ENCODE measurements at places on chromosomes 16 and 17. TPM values are rescaled to one million over a fixed set of nuclear protein-coding genes. Genes with fewer than 3 reads are reported as not detected.
A peak's percentile ranks its signal among the peaks of the same experiment; 100 is the strongest.

DNA sequence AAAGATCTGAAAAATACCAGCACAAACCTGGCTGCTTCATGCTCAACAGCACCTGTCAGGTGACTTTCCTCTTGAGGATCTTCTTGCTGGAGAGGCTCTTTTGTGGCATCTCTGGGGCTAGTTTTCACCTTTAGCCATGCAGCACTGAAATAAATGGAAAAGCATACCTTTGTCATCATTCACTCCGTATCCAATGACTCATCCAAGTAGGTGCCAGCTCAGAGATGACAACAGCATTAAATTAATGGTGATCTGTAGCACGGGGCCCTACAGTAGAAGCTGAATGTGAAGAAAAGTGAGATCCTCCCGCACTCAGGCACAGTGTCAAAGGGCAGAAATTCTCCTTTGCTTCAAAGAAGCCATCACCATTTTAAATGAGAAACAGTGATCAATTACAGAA lies 32.2 kb downstream of the KIAA0753 start:
- DNase-seq = no peak
- H3K27me3 ChIP-seq = no peaks in the 10 kb centered on the region
- no peaks in the 10 kb centered on the region for H3K4me1 ChIP-seq
- no peak overlapping the region for H3K4me3 ChIP-seq
- no peak overlapping the region for H3K27ac ChIP-seq

GRCh38 chr17:77451245-77451893 lies 310.6 kb downstream of the SEC14L1 start:
- peak overlapping the region; percentile 100 for H3K27ac ChIP-seq
- peaks cover 42% of the 10 kb centered on the region for H3K4me1 ChIP-seq
- H3K4me3 ChIP-seq = peak overlapping the region; percentile 86
- DNase-seq = peak; percentile 83

GRCh38 chr17:17033466-17033865 lies 8.8 kb upstream of the MPRIP start:
- no peak overlapping the region for H3K27ac ChIP-seq
- no peak for DNase-seq
- no peaks in the 10 kb centered on the region for H3K36me3 ChIP-seq
- no peaks in the 10 kb centered on the region for H3K27me3 ChIP-seq
- no peak overlapping the region for H3K4me3 ChIP-seq

KRT20 gene
- not detected for total RNA-seq

ADAD2 gene
- 0.45 TPM for total RNA-seq

Measured in activated naive CD4-positive, alpha-beta T cell treated with anti-CD3 and anti-CD28 coated beads for 36 hours (primary cell).